Germinal center (tissue), 1 donor: ENCODE measurements at places on chromosomes 2 and 18.

- DNase-seq: no peak
Observed at GRCh38 chr2:186125156-186125555, 360.9 kb upstream of the ZC3H15 start.

GRCh38 chr2:233329489-233330135, 22.0 kb downstream of the SAG start:
- no peak for DNase-seq

GRCh38 chr18:57754577-57755338, 48.4 kb downstream of the ATP8B1 start:
- no peak for DNase-seq

GRCh38 chr2:158781353-158781961, 13.7 kb upstream of the DAPL1 start:
- DNase-seq: no peak

- DNase-seq: no peak
Observed at GRCh38 chr18:21047126-21047525, 64.5 kb downstream of the ROCK1 start.

DNA sequence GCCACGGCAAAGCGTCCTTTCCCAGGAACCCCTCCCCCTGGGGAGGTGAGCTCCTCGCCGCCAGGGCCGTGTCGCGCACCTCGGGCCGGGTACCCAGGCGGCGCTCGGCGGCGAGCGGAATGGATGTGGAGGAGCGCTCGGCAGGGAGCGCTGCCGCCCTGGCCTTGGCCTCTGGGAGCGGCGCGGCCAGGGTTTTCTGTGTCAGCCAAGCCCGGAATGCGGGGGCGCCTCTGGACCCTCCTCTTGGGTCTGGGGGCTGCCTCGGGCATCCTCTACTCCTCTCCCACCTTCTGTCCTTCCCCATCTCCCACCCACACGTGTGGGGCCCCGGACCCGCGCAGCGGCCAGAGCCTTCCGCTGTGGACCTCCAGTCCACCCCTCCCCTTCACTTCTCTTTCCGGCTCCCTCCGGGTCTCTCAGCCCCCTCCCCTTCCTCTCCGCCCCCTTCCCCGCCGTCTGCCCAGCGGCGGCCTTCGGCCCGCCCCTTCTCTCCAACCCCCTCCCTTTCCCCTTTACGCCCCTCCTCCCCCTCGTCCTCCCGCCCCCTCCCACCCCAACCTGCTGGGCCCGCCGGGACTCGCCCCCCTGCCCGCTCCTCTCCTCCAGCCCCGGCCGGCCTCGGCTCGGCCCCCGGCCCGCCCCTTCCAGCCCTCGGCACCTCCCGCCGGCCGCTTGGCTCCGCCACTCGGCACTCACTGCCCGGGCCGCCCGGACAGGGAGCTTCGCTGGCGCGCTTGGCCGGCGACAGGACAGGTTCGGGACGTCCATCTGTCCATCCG, at the start of gene MERTK:
Gene MERTK (plus strand): TSS at position 684 of the 779 bp plus-strand sequence. CDS start 129 bp downstream, outside the sequence.
- DNase-seq: peak; percentile 75

DNA sequence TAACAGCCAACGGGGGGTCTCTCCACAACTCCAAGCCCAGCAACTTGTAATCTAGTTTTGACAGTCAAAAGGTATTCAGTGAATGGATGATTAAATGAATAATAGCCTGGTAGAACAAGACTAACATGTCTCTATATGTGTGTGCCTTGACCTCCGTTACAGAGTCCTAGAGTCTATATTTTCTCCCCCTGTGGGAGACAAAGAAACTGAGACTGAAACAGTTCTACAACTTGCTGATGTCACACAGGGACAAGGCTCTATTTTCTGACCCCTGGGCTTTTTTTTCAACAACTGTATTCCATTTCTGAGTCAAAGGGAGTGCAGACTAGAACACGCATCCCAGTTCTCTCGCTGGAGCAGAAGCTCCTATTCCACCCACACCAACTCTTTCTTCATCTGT, 223.6 kb upstream of the AGAP1 start:
- no peak for DNase-seq

DNA sequence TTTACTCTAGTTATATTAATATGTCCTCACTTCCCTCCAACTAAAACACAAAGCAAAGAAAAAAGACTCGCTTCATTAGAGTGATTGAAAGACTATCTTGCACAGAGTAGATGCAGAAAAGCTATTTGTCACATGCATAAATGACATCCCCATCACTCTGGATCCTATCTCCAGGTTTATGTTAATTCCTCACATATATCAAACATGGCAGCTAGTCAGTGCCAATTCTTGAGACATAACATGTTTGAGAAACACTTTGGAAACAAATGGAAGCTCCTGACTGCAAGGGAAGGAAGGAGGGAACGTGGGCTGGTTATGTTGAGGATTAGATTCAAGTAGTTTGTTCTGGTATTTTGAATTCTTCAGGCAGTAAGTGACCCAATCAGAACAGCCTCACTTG, 89.8 kb upstream of the BCL2L11 start:
- DNase-seq: no peak

- no peak for DNase-seq
Observed at GRCh38 chr2:29698216-29698615, 223.2 kb downstream of the ALK start.

- DNase-seq: peak; percentile 16
Observed at GRCh38 chr2:208466151-208466919, 59.7 kb downstream of the PTH2R start.

- DNase-seq: no peak
Observed at GRCh38 chr2:177909962-177910361, 162.6 kb downstream of the PDE11A start.

GRCh38 chr2:28449488-28450395, 46.1 kb upstream of the PLB1 start:
- no peak for DNase-seq

- DNase-seq: no peak
Observed at GRCh38 chr18:32831781-32832180, 59.0 kb upstream of the KLHL14 start.

DNA sequence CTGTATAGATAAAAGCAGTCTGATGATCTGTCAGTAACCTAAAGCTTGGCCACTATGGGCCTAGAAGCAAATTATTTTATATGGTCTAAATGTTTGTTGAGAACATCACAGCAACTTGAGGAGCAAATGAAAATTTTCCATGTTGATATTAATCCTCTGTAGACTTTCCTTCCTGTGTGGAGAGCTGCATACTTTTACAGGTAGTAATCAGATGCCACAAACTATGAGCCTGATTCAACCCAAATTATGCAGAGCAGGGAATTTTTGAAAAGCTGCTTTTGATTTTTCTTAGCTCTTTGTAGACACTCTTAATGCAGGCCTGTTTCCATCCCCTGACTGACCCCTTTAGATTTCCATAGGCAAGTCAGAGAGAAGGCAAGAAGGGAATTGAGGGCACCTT, 17.3 kb downstream of the PAX3 start:
- DNase-seq: no peak

- DNase-seq: no peak
Observed at GRCh38 chr2:232296776-232297525, 81.6 kb upstream of the ALPP start.

DNA sequence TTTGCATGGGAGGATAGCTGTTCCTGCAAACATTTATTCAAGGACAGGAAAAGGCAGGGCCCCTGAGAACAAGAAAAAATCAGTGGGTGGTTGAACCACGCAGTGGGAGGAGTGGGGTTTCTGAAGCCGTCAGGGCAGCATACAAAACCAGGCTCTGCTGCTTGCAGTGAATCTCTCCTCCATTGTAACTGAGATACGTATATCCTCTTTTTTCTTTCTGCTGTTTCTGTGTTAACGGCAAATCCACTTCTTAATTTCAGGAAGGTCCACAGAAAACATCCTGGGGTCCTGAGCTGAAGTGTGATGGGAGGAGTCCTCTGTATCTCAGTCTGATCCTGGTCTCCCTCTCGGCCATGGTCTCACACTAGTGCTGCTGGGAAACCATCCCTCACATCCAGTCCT, 27.2 kb upstream of the KCNF1 start:
- no peak for DNase-seq

GRCh38 chr18:32386471-32386870, 84.2 kb downstream of the GAREM1 start:
- DNase-seq: no peak

DNA sequence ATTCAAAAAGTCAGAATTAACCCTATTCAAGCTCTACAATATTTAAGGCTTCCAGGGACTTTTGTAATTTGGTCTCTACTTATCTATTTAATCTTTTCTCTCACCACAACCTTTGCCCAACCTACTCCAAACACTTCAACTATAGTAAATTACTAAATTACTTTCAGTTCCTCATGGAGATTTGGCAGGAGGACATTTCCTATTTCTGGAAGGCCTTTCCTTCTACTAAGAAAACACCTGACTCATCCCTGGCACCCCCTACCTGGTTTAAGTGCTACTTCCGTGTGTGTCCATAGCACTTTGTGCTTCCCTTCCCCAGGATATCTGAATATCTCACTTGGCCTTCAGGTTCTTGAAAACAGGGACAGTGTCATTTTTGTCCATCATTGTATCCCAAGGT, 96.3 kb downstream of the UPP2 start:
- no peak for DNase-seq

- DNase-seq: no peak
Observed at GRCh38 chr2:162457490-162457889, 113.6 kb downstream of the GCA start.

- no peak for DNase-seq
Observed at GRCh38 chr2:197513915-197514314, 2.0 kb upstream of the MOB4 start.

- no peak for DNase-seq
Observed at GRCh38 chr2:3075991-3076340, 301.7 kb downstream of the EIPR1 start.
